Left ventricle myocardium inferior (tissue), 1 donor: ENCODE measurements at places on chromosomes 13 and 19.

DNA sequence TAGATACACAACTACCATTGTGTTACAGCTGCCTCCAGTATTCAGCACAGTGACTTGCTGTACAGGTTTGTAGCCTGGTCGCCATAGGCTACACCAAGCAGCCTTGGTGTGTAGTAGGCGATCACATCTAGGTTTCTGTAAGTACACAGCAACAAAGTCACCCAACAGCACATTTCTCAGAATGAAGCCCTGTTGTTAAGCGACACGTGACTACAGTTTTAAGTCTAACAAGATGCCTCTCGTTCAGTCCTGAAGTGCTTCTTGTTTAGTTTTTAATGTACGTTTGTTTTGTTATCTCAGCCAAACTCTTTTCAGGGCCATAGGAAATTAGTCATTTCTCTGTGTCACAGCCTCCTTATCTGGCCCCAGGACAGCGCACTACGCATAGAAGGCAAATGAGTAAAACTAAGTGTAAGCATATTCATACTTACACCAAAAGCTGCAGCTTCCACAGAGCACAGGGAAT lies 50.0 kb upstream of the GPR183 start:
- DNase-seq: no peak

GRCh38 chr19:35986664-35987570 lies 8.1 kb upstream of the SDHAF1 start:
- peak; percentile 50 for DNase-seq

GRCh38 chr13:29099781-29100406 lies 279.8 kb downstream of the MTUS2 start:
- DNase-seq: no peak

- no peak for DNase-seq
Measured at GRCh38 chr13:50171590-50172282, 156.5 kb downstream of the KCNRG start.

DNA sequence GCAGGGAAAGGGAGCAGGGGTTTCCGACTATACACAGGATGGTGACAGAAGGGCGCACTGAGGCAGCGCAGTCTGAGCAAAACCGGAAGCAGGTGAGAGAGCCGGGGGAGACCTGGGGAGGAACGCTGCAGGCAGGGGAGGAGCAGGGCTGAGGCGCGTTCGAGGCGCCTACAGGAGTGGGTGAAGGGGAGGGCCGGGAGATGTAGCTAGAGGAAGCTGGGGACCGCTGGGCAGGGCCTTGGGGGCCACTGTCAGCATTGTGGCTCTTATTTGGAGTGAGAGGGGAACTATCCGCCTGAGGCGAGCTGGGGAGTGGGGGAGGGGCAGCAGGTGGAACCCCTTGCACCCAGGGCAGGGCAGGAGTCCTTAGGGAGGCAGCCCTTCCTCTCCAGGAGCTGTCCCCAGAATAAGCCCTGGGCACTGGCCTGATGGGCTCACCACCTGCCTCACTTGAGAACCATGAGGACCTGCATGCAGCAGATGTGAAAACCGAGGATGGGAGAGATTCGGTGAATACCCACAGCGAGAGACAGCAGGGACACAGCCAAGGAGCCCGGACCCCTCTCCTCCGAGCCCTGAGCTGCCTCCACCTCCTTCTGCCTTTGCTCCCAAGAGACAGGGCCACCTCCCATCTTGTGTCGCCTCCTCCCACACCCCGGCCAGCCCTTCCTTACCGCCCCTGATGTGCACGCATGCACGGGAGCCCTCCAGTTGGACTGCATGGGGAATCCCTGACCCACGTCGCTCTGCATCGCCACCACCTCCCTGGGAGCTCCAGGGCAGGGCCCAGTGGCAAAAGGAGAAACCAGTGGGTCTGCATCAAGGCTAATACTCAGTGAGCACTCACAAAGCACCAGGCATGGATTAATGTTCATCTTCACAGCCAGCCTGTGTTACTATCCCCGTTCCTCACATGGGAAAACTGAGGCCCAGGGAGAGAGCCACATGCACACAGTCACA lies 10.3 kb downstream of the AKT2 start:
- DNase-seq: no peak

DNA sequence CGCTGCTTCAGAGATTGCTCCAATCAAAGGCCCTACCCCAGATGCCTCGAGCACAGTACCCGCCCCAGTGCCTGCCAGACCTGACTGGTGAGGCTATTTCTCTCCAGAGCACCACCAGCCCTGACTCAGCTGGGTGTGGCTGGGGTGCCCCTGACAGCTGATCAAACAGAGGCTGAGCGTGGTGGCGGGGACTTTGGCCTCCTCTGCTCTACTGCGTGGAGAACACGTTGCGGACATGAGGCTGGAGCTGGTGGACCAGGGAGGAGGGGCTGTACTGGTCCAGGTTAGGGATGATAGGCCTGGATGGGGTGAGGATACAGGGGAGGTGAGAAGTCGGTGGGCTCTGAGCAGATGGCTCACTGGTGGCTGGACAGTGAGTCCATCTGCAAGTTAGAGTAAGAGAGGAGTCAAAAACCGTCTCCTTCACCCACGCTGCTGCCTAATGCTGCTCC lies 3.5 kb upstream of the DOCK6 start:
- no peak for DNase-seq

DNA sequence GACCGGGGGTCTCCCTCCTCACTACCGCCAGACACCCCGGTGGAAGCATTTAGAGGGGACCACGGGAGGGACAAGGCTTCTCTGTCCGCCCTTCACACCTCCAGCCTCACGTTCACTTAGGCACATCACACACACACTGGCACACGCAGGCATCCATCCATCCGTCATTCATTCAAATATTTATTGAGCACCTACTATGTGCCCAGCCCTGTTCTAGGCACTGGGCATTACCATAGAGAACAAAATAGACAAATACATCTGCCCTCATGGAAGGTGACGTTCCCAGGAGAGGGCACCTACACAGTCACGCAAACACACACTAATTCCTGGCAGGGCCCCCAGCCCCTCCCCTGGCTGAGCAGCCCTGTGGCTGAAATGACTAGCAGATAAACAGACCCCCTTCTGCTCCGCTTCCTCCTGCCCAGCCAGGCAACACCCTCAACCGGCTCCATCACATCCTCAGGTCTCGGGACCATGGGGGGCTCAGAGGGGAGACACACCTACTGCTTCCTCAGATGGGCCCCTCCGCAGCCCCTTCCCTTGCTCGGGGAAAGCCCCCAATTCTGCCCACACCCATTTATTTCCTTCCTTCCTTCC lies 3.7 kb upstream of the NOP53 start:
- DNase-seq: no peak

DNA sequence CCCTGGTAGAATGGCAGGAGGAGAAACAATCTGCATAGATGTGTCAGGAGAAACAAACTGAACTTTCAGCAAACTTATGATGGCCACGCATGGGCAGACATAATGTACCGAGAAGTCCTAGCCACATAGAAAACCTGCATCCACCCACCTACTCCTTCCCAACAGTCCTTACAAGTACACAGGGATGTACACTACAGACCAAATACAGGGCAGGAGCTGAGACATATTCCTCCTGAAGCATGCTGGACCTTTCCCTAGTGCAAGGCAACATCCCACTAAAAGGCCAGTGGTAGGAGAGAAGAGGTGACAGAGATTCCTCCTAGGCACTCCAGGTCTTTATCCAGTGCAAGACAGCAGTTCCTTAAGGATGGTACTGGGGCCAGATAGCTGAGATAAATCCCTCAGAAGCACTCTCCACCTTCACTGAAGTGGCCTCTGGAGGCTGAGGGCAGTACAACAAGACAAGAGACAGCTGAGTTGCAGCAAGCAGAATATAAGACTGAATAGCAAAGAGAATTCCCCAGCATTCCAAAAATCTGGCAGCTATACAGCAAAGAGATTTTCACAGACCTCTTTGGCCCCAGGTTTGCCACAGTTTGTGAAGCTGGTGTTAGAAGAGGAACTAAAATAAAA lies 18.3 kb downstream of the VWA8 start:
- DNase-seq: no peak

- DNase-seq: no peak
Measured at GRCh38 chr13:53198736-53199135, 170.1 kb downstream of the OLFM4 start.

- peak; percentile 53 for DNase-seq
Measured at GRCh38 chr13:73945871-73946270, 188.3 kb downstream of the KLF12 start.

DNA sequence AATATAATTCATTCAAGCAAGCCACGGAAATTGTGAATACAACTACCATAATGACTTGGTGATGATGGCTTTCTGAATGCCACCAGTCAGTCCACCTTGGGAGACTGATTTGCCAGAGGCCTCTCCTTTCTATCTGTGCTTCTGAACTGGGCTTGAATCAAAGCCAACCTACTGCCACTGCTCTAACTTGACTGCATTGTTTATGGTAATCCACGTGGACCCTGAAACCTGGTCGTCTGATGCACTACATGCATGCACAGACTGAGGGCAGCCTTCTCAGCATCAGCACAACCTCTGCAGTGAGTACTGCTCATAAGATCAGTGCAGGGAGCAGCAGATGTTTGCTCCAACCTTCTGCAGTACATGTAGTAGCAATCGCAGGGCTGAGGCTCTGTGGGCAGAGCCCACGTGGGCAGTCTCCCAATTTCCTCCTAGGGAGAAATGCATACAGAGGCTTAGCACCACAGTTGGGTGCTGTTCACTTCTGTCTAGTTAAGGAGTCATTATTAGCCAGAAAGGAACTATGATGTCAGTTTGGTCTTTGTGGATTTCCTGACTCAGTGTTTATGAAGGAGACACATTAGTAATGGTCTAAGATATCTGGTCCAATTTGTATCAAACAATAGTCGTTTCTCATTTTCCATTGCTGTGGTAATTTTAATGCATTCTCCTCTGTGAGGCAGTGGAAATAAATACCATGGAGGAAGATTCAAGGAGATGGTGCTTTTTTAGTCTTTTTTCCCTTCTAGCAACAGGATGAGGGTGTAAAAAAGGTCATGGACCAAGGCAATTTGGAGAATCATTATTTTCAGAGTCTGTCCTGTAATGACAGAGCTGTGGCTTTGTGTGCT lies 82.5 kb downstream of the AKAP11 start:
- DNase-seq: no peak

DNA sequence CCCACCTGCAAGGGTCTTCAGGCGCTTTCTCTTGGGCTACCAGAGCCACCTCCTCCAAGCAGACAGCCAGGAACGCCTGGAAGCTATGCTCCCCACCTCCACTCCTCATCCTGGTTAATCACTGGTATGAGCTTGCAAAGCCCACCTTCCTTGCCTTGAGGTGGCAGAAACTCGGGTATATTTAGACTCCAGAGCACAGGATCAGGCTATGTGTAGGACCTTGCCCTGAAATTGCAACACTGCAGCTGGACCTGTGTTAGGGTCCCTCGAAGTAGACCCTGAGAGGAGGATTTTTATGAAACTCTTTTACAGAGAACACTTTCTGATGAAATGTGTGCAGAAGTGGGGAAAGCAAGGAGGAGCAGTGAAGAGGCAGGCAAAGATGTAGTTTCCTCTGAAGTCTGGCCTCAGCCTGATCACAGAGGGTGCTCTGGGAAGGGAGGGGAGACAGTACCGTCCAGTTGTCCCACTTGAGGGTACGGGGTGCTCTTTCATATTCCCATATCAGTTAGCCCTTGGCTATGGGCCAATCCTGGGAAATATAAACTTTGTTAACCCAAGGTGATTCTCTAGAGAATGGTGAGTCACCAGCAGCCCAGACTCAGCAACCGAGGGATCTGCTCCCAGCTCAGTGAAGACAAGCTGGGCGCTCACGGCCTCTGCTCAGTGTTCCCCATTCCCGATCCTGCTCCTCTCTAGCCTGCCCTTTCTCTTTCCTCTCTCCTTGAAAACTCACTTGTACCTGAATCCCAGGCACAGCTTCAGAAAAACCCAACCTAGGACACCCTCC lies 157.9 kb downstream of the UQCRFS1 start:
- no peak for DNase-seq

- no peak for DNase-seq
Measured at GRCh38 chr13:97353927-97354675, 79.9 kb upstream of the RAP2A start.

DNA sequence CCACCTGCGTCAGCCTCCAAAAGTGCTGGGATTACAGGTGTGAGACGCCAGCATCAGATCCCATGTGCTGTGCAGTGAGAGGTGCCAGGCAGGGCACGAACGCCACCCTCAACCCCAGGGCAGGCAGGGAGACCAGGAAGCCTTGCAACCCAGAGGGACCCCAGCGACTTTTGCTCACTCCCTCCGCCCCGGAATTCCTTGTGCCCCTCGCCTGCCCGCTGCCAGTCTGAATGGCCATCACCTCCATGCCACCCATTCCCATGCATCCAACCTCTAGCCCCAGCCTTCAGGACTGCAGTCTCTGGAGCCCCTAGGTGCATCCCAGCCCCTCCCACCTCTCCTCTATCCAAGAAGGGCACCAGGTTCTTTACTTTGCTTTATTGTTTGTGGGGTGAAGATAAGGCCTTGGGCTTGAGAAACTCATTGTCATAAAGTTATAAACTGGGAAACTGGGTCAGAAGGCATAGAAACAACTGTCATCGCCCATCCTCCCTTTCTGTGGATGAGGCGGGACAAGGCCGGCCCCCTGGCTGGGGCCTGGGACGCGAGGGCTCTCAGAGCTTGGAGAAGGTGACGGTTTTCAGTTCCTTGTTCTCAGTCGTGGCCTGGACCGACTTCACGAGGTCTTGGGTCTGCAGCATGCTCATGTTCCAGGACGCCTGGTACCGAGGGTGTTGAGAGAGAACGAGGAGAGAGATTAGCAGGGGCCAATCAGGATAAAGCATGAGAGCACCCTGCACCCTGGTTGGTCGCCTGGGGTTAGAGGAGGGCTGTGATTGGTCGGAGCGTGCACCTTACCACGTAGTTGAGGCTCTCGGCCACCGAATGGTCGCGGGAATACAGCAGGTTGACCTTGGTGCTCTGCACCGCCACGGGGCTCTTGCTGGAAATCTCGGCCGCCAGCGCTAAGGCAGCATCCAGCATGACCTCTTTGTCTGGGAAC lies 2.6 kb upstream of the LGALS4 start:
- no peak for DNase-seq

- no peak for DNase-seq
Measured at GRCh38 chr19:56597696-56598095, 2.6 kb downstream of the ZNF71 start.

DNA sequence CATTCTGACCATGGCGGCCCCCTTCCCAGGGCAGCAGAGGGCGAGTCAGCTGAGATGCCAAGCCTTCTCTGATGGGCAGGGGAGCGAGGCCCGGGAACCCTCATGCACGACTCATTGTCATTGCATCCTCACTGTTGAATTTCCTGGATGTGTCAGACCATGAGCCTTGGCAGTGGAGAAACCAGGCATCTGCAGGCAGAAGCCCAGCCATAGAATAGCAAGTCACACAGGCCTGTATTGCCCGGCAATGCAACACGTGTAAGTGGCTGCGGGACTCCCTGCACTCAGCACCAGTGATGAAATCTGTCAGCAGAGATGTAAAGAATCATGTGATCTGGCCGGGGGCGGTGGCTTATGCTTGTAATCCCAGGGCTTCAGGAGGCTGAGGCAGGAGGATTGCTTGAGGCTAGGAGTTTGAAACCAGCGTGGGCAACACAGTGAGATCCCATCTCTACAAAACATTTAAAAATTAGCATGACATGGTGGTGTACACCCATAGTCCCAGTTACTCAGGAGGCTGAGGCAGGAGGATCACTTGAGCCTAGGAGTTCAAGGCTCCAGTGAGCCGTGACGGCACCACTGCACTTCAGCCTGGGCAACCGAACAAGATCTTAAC lies 199.7 kb downstream of the KATNAL1 start:
- no peak for DNase-seq
